ENCODE measurements at places on chromosomes 5 and 9.

DNA sequence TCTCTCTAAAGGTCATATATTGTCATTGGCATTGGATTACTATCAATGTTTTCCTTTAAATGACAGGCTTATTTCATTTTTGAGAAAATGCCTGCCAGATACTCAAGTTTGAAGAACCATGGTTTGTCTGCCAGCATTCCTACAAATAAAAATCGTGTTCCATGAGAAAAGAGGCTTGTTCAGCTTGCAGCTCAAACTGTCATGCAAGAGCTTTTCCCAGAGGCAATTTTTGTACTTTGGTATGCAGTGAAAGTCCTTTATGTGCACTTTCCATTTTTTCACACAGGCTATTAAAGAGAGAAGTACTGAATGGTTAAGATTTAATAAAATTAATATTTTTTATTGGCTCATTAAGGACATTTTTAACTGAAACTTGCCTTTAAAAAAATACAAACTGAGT lies 110.4 kb downstream of the FBXO4 start:
- no peak for DNase-seq

- DNase-seq = no peak
Measured at GRCh38 chr5:117594166-117594565, 1019.5 kb upstream of the SEMA6A start.

DNA sequence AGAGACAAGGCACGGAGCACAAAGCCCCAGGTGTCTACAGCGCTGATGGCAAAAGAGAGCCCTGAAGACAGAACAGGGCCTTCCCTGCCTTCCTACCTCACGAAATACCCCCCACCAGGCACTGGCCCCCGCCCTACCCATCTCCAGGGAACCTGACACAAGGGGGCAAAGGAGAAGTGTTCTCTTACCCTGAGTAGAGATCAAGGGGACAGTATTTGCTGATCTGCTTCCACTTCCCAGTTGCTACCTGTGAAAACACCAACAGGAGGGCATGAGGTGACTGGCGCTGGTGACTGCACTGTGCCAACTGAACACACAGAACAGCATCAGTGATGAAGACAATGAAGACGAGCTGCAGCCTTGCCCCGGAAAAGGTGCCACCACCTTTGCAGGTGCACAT lies 27.4 kb downstream of the IPPK start:
- no peak for DNase-seq

DNA sequence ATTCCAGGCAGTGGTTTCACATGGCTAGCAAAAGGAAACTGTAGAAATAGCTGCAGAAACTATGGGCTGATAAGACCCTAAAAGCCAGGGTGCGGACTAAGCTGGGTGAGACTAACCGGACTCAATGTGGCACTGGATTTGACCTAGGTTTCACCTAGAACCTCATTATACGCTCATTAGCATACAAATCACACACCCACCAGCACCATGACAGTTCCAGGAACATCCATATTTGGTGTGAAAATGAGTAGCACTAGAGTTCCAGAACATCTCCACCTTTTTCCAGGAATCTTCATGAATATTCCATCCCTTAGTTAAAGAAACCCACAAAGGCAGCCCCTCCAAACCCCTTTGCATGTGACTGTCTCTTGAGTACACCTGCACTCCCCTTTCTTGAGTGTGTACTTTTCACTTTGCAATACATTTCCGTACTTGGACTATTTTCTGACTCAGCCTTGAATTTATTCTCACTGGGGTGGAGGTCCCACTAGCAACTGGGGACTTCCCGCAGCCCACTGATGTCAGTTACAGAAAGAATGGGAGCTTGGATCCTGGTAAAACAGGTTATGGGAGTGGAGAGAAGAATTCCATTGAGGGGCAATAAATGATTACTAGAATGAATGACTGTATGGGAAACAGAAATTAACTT lies 58.0 kb upstream of the SPATA31C2 start:
- DNase-seq = no peak

GRCh38 chr9:101094686-101095085 lies 66.2 kb downstream of the PLPPR1 start:
- DNase-seq = no peak

DNA sequence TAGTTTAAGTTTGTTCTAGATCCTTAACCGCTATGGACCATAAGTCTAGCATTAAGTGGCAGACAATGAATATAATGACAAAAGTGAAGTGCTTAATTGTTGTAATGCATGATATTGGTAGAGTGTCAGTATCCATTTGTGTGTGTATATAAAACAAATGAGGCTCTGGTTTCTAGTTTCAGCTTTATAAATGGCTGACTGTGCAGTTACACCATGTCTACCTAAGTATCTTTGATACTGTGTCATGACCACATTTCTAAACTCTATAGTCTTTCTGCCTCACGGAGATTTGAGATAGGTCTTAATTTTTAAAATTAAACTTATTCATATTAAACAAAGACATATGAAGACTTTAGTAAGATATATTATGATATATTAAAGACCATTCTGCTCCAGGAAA lies 92.0 kb downstream of the SPEF2 start:
- no peak for DNase-seq

DNA sequence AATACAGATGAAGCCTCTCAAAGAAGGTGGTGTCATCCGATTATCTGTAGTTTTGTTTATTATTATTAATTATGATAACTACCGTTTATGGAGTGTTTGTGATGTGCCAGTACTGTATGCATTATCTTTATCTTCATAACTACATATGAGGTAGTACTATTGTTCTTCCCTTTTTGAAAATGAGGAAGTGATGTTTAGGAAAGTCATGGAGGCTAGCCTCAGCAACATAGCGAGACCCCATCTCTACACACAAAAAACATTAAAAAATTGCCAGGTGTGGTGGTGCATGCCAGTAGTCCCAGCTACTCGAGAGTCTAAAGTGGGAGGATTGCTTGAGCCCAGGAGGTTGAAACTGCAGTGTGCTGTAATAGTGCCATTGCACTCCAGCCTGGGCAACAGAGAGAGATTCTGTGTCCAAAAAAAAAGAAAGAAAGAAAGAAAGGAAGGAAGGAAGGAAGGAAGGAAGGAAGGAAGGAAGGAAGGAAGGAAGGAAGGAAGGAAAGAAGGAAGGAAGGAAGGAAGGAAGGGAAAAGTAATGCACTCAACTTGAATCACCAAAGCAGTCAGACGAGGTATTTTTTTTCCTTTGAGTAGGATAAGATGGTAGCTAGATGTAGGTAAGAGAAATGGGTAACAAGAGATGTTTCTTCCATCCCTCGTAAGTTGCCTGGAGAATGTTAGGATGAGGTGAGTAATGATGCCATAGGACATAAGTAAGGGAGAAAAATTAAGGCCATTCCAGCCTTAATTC lies 47.8 kb downstream of the PAM start:
- DNase-seq = no peak

DNA sequence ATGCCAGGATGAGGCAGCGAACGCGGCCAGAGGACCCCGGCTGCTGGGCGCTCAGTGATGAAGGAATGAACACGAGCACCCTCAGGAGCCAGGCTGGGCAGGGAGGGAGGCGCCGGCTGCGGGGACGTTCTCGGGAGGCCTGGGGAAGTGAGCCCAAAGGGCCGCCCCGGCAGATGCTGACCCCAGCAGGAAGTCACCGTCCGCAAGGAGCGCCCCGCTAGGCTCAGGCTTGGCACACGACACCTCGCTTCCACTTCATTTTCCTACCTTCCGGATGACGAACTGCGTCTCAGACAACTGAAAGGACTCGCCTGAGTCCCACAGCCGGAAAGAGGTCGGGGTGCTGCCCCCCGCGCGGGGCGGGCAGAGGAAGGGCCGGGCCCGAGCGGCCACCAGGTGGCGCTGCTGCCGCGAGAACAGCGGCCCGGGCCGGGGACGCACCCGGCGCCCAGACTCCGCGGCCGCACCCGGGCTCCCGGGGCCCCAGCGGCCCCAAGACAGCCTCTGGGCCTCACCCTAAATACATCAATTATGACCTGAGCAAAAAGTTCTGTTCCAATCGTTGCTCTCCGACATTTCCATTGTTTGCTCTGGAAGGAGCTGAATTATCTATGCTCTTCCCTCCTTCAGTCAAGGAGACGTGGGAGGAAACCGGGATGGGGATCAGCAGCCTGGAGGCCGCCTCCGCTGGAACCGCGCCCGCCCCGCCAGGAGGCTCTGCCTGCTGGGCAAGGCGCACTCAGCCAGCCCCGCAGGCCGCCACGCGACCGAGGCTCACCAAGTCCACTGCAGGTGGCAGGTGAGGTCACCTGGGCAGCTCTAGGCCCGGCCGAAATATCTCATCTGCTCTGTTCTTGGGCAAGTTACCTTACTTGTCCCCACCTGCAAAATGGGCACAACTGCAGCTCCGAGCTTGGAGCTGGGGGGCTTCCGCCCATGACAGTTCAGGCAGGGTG lies 107.0 kb downstream of the ZNF354C start:
- DNase-seq = no peak

DNA sequence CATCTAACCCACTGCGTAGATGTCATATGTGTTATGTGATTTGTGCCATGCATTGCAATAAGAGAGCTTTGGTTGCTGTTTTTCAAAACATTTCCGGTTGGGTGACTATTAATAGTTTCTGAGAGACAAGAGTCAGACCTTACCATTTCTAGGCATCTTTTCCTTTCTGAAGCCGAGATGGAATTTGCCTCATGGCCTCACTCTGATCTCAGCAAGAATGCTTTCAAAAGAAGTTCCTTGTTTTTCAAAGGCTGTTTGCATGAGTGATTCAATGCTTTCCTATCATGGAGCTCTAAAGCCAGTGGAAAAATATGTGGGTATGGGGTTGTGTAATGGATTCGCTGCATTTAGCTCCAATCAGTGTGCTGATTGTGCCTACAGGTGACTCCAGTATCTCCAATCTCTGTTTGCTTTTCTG lies 203.1 kb upstream of the PPP1R2B start:
- DNase-seq = no peak

All from SHP77 (cell line).